ENCODE measurements at places on chromosomes 1 and 21.

DNA sequence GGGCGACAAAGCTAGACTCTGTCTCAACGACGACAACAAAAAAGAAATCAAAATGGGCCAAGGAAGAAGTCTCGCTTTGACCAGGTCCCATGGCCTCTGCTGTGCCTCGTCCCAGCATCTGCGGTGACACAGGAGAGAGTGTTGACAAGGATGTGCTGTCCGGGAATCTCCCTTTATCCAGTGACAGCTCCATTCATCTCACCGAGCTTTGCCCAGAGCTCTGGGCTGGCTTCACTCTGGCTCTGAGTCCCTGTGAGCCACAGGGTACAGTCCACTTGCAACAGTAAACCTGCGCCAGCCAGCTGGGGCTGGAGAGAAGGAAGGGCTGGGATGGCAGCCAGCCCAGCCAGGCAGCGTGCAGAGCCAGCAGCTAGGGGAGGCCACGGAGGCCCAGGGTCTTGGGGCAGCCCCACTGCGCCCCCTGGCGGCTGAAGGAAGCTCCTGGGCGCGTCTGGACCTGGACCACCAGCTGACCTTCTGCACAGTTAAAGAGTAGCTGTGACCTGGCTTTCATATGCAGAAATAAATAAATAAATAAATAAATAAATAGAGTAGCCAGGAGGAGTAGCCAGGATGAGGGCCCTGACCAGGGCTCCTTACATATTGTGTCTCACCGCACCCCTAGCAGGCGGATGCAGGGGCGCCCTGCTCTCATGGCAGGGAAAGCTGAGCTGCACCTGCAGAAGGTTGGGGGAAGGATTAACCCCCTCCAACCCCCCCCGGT is 29.7 kb downstream of the ENO1 start:
- no peak for DNase-seq

DNA sequence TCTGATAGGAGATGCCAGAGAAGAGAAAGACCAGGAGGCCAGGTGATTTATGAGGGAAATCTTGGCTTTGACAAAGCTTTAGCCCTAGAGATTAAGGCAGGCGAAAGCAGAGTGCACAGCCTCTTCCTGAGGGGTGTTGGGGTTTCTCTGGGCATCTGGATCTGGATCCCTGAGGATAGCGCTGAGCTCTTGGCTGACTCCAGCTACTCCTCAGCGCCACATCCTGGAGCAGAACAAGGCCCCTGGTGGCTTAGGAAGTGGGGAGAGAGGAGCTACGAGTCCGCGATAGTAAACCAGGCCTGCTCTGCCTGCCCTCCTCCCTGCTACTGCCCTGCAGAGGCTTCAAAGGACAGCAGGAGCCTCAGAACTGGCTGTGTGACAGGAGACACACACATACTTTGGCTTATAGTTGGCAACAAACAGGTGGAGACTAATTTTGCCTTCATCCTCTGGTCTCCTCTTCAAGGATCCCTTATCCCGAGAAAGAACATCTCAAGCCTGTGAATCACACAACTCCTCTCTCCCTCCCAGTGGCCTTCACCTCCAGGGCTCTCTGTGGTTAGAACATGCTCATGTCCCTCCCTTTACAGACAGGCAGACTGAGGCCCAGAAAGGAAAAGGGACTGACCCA is 66.9 kb downstream of the TRABD2B start:
- DNase-seq, result no peak

DNA sequence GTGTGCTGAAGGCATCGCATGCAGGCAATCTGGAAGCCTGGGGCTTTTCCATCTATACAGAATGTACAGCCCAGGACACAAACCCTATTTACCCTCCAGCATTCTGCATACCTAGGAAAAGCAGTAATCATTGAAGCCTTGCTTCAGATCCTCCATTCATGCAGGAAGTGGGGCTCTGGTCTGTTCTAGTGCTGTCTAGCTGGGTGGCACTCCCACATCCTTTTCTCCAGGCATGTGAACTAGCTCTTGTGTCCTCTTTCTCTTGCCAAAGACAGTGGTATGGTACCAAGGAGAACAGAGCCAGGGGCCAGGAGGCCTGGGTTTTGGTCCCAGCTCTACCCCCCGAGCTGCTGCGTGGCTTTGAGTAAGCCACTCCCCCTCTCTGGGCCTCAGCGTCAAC is 21.7 kb downstream of the LRP8 start:
- no peak for DNase-seq

DNA sequence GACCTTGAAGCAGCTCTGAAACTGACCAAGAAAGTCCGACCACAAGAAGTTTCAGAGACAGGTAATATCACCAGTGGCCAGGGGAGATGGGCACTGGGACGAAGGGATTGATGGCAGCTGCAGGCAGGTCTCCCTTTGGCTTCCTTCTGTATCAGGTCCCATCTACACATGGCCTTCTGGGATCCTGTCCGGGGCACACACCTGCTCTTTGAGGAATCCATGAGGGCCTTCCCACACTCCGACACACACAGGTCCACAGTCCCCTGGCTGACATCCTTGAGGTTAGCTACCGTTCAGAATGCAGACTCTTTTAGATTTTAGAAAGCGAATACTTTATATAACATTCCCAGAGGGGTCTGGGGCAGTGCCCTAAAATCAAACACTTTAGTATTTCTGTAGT is 26.5 kb upstream of the TMEM125 start:
- no peak for DNase-seq

DNA sequence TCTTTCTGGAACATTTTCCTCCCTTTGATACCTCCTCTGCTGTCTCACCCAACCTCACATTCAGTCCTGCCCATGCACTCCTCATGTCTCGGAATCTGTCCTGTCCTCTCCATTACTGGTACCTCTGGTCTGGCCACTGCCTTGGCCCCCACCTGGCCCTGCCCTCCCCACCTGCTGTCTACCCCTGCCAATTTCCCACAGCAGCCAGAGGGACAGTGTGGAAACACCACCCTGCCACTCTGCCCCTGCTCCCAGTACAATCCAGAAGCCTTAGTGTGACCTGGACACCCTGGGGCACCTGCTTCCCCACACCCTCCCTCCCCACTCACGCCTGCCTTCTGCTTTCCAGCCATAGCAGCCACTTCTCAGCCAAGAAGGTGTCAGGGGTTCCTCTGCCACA is 534.4 kb downstream of the MATN1 start:
- no peak for DNase-seq

- no peak for DNase-seq
Measured at GRCh38 chr1:156664046-156664766, 13.0 kb downstream of the NES start.

DNA sequence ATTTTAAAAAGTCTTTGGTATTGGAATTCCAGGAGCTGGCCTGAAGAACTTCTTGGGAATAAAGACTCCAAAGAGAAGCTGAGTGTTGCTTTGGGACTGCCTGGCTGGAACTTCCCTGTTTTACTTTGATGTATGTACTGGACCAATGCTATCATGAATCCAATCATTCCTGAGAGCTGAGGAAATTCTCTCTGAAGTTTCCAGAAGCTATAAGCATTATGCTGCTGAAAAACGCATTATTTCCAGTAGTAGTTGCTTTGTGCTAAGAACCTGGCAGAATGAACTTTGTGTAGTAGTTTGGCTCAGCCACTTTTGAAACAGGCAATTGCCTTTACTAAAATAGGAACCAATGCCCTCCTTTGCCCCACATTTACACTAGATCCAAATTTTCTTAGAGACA is 260.7 kb downstream of the HLX start:
- DNase-seq, result no peak

DNA sequence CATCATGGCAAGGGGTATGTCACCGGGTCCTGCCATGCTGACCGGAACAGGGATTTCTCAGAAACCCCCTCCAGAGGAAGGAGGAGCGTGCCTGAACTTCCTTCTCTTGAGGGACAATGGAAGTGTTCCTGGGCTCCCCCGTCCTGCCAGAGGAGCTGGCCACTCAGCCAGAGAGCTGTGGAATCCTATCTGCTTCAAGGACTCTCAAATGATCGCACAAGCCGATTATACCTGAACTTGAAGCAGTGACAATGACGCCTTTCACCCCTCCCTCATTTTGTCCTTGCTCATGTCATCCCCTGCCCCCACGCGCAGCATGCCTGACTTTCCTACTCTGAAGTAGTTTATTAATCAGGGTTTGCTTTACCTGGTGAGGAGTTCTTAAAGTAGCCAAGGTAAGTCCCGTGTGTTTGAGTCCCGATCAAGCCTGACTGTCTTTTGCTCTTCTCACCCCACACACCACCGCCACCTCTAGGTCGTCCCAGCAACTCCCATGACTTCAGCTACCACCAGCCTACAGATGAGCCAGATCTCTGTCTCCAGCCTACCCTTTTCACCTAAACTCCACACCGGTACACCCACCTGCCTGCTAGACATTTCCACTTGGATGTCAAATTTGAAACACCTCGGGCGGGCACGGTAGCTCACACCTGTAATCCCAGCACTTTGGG is 25.0 kb upstream of the PRELP start:
- no peak for DNase-seq

DNA sequence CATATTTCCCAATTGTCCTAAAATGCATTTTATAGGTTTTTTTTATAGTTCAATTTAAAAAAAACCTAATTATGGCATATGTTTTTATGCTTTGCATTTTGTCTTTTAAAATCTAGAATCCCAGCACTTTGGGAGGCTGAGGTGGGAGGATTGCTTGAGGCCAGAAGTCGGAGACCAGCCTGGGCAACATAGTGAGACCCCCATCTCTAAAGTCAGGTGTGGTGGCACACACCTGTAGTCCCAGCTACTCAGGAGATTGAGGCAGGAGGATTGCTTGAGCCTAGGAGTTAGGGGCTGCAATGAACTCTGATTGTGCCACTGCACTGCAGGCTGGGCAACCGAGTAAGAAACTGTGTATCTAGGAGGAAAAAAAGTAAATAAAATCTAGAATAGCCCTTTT is 137.2 kb upstream of the POU3F1 start:
- DNase-seq, result no peak

- DNase-seq, result no peak
Measured at GRCh38 chr1:1291548-1292441, 11.6 kb downstream of the SCNN1D start.

GRCh38 chr1:2373551-2374251 is 17.7 kb downstream of the MORN1 start:
- DNase-seq, result no peak

GRCh38 chr1:201459775-201460174 is 9.2 kb downstream of the PHLDA3 start:
- DNase-seq, result no peak

DNA sequence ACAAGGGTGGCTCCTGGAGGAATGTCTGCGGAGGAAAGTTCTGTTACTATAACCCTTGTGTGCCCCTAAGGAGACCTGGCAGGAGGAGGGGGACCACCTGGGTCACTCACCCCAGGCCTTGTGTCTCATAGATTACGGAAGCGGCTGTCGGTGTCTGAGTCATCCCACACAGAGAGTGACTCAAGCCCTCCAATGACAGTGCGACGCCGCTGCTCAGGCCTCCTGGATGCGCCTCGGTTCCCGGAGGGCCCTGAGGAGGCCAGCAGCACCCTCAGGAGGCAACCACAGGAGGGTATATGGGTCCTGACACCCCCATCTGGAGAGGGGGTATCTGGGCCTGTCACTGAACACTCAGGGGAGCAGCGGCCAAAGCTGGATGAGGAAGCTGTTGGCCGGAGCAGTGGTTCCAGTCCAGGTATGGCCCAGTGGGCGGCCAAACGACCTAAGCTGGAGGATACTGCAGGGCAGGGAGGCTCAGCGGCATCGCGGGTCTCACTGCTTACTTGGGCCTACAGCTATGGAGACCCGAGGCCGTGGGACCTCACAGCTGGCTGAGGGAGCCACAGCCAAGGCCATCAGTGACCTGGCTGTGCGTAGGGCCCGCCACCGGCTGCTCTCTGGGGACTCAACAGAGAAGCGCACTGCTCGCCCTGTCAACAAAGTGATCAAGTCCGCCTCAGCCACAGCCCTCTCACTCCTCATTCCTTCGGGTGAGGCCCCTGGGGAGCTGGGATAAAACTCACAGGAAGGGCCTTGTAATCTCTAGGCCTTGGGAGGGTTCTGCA is 101.4 kb downstream of the PIK3R3 start:
- no peak for DNase-seq

DNA sequence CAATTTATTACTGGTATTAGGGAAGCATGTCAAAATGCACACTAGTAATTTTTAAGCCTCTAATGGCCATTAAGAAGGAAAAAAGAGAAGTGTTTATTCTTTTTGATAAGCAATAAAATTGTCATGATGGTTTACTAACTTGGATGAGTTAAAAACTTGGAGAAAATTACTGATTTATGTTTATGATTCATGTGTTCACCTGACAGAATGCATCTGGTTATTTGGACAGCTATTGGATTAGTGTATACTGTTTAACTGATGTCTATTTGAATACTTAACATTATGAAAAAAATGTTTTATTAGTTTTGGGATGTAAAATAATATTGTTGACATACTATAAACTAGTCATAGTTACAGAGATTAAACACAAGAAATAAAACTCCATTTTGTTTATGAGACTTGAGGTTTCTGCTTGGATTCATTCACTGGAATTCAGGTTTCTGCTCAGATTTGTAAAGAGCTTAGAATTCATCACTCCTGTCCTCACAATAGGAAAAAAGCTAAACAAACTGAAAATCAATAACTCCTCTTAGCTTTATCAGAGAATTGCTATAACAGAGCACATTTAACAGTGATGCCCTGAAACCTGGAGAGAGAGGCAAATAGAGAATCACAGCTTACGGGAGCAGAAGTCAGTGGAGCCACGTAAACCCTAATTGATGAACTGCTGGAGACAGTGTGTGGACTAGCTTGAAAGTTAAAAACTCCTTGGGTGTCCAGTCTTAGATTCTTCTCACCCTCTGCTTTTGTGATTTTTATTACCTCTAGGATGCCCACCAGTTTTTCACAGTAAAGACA is 56.7 kb downstream of the RALGPS2 start:
- DNase-seq, result no peak

- no peak for DNase-seq
Measured at GRCh38 chr1:23591460-23592208, 32.3 kb upstream of the ID3 start.

DNA sequence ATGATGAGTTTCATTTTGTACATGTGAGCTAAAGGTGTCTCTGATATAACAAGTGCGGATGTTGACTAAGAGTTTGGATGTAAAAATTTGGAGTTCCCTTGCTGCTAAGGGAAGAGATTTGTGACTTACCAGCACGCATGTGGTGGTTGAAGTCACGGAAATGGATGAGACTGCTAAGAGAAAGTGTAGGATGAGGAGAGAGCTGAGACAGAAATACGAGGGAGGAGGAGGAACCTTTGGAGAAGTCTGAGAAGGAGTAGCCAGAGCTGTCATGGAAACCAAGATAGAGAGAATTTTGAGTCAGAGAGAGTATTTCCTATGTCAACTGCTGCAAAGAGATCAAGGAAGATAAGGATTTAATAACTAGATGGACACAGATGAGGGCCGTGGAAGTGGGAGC is 106.5 kb upstream of the COL24A1 start:
- DNase-seq, result no peak

DNA sequence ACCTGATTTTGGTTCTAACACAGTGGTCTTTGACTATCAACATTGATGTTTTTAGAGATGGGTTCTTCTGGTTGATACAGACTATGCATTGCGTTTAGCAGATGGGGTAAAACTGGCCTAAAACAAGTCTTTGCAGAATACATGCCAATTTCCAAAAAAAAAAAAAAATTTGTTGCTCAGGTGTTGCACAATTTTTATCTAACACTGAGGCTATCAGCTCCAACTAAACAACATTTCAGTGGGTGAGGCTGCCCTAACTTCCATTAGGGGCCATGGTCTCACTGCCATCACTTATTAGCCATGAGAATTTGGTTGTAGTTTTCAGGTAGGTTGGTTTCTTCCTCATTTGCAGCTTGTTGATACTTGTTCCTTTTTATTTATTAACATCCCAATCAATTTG is 14.0 kb downstream of the AGMAT start:
- no peak for DNase-seq

- DNase-seq, result no peak
Measured at GRCh38 chr1:106721790-106722189, 334.7 kb upstream of the PRMT6 start.
